ENCODE measurements at places on chromosomes 11 and 22.

DNA sequence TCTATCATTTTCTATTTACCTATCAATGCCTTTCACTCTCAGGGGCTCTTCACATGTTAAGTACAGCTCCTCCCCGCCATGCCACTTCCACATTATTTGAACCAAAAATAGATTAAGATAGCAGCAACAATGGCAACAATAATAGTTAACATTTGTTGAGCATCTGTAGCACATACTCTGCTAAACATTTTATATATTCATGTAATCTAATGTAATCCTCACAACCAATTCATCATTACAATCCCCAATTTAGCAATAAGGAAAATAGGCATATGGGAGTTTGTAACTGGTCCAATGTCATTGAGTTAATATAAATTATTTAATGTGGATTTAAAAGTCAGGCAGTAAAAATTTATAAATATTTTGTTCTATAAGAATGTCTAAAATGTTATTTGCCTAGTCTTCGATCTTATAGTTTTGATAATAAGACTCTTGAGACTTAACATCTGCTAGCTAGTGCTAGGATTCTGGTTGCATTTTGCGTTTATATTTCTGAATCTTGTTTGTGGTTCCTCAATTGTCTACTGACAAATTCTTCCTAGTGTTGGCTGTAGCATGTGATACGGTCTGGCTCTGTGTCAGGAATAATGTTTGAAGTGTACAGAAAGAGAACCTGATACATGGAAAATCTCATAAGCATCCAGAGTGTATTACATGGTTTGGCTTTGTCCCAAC lies 621.5 kb upstream of the LUZP2 start:
- DNase-seq, result no peak

DNA sequence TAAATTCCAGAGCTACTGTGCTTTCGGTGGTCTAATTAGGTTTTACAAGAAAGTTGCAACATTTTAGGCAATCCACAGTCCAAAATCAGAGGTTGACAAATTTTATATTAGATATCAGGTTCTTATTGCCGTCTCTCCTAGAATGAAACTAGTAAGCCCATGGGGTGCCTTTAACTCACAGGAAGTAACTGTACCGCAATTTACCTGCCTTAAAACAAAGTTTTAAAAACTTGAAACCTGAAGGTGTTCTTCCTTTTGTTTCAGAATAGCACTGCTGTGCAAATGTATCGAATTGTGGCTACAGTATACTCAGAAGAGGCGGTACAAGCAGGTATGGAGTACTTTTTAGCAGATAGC lies 77.2 kb downstream of the PISD start:
- DNase-seq, result no peak

DNA sequence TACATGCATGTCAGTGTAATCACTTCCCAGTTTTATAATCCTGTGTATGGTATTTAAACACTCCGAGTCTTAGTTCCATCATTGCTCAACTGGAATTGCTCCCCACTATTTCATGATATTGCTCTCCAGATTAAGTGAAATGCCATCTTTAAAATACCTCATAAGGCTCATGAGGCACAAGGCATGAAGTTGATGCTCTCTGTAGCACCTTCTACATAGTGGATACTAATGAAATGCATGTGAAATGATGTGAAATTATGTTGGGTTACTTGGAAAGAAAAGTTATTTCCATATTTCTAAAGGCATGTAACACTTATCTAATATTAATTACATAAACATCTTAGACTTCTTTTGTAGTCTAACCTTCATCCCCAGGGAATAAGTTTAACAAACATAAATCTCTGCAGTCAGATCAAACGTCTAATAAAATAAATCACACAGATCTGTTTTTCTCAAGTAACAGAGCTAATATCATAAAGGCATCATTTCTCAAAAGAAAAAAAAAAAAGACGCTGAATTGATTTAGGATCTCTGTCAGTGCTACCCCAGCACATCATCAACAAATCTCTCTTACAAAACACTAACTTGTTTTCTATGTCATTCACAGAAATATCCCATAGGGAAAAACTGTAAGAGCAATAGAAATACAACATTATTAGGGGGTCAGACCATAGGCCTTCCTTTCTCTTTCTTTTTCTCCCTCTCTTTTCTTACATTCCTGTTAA lies 736.0 kb upstream of the LRRC4C start:
- no peak for DNase-seq

- no peak for DNase-seq
These were observed 297.7 kb upstream of the FAT3 start for GRCh38 chr11:91926965-91927364.

DNA sequence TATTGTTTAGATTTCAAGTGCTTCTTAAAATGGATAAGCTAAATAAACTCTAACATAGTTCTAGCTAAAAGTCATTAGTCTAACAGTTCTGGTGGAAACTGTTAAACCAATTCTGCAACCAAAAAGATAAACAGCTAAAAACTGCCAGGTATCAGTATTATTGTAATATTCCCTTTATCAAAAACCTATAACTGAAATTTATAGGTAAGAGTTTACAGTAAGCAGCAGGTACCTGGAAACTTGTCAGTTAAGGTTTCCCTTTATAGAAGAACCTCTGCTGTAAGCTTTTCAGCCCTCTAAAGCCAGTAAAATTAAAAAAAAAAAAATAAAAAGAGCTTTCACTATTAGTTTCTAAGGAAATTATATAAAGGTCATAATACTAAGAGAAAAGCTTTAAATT lies 61.0 kb downstream of the LIF start:
- no peak for DNase-seq

- no peak for DNase-seq
These were observed 82.0 kb upstream of the OR5AK2 start for GRCh38 chr11:56906683-56907148.

- no peak for DNase-seq
These were observed 57.2 kb downstream of the PPFIBP2 start for GRCh38 chr11:7570938-7571521.

GRCh38 chr11:44631831-44632230 lies 66.4 kb downstream of the CD82 start:
- DNase-seq, result no peak

DNA sequence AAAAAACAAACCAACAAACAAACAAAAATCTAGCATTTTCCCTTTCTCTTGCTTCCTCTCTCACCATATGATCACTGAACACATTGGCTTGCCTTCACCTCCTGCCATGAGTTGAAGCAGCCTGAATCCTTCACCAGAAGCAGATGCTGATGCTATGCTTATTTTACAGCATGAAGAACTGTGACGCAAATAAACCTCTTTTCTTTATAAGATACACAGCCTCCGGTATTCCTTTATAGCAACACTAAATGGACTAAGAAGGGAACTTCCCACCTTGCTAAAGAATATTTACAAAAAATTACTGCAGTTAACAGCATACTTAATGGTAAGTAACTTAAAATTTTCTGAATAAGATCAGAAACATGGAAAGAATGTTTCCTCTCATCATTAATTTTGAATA lies 27.7 kb upstream of the TEAD1 start:
- DNase-seq, result no peak

DNA sequence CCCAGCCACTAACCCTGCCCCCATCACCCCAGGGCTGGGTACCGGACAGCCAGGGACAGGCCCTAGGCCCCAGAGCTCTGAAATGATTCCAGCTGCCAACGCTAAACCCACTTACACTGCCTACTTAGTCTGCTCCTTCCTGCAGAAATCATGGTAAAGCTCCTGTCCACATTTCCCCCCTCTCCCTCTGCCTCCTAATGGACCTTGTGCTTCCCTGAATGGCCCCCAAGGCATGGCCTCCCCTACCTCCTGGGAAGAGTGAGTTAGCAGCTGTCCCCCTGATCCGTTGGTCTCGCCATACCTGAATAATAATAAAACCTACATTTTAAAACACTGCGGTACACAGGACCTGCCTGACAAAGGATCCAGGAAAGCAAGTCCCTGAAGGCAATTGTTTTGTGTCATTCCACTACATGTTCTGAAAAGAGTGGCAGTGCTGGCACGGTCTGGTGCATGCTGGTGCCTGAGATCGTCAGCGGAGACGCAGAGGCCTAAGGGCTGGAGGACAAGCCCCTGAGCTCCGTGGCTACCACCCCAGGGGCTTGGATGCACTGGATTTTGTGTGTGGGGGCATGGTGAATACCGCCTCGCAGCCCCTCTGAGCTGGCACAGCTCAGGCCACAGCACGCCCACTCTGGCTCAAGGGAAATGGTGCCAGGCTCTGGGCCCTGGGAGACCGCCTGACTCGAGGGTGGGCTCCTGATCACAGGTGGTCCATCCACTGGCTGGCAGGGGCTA lies 186.3 kb downstream of the CTTN start:
- DNase-seq, result no peak

- no peak for DNase-seq
These were observed 341.9 kb upstream of the B3GAT1 start for GRCh38 chr11:134753771-134754520.

- no peak for DNase-seq
These were observed 58.6 kb downstream of the APOL1 start for GRCh38 chr22:36311386-36312085.

DNA sequence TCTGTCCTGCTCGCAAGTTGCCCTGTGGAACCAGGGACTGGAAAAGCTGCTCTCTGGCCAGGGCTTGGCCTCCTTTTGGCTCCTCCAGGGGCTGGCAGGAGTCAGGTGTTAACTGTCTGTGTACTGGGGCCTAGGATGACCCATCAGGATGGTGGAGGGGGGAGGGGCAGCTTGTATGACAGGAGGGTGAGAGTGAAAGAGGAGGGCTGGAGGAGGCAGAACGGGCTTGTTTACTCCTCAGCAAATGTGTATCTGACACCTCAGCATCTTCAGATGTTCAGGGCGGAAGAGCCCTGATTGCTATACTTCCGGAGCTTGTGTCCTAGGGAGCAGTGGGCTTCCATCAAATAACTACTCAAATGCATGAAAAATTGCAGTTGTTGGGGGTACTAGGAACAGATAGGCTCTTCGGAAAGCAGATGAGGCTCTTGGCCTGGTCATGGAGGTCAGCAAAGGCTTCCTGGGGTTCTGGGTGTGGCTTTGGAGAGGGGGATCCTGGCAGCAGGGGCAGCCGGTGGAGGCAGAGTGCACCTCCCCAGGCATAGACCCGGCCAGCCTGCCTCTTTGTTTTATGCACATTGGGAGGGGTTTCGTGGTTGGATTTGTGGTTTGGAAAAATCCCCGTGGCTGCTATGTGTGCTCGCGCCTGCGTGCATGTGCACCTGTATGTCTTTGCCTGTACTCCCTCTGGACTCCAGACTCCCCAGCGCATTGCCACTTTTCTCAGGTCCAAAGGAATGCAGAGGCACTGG lies 31.2 kb downstream of the CD82 start:
- DNase-seq, result no peak

- peak; percentile 55 for DNase-seq
These were observed 94.2 kb upstream of the TBCEL start for GRCh38 chr11:120929664-120930154.
